ENCODE measurements at places on chromosomes 3 and 15.

- DNase-seq, result no peak
Measured at GRCh38 chr15:45829336-45830153, 194.7 kb downstream of the SQOR start.

- DNase-seq, result no peak
Measured at GRCh38 chr3:32948625-32949445, 2.6 kb upstream of the CCR4 start.

DNA sequence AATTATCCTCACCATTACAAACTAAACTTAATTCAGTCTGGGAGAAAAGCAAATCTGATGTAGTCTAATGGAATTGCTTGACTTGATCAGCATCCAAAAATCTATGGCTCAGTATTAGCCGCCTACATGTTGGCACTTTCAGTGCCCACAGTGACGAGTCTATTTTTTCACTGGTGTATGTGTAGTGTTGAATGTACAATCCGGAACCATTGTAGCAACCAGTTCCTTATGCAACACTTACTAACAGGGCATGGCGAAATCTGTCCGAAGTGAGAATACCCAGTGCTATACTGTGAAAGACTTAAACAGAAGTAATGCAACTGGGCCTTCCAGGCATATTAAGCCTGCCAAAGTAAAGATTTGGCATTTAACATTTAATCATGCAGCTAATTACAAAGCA, 18.6 kb downstream of the LRRN1 start:
- no peak for DNase-seq

GRCh38 chr15:58916962-58917361, 16.5 kb downstream of the SLTM start:
- no peak for DNase-seq

DNA sequence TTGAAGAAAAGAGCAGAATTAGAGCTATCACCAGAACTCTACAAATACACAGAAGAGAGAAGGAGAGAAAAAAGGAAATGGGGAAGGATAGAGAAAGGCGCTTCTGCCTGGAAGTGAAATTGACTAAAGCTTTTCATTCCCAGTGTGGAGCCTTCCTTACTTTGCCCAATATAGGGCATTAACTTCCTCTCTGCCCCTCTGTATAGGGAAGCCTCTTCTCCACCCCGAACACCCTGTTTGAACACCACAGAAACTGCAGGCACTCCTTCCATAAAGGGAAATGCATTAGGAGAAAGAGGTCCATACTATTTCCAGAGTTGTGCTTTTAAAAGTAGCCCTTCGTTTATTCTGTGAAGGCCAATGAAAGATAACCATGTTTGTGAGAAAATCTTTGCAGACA, 248.5 kb downstream of the RAP2B start:
- no peak for DNase-seq

- no peak for DNase-seq
Measured at GRCh38 chr3:8312685-8313084, 188.9 kb upstream of the LMCD1 start.

GRCh38 chr15:38226608-38227266, 25.9 kb upstream of the SPRED1 start:
- no peak for DNase-seq
